ENCODE measurements at places on chromosomes 3 and 15. TPM values are rescaled to one million over a fixed set of nuclear protein-coding genes. Genes with fewer than 3 reads are reported as not detected.

ARL14 gene
- not detected for total RNA-seq

GALNT15 gene
- 0.08 TPM for total RNA-seq

TMEM266 gene
- total RNA-seq: 8.1 TPM

RNF168 gene
- total RNA-seq: 32.0 TPM

DUOXA1 gene
- 1.9 TPM for total RNA-seq

KIF7 gene
- total RNA-seq: 6.4 TPM

IMPG2 gene
- total RNA-seq: 0.74 TPM

ZNF662 gene
- total RNA-seq: 1.4 TPM

ILDR1 gene
- total RNA-seq: not detected

IRAK2 gene
- total RNA-seq: 1.1 TPM

SNURF gene
- 12.3 TPM for total RNA-seq

CAND2 gene
- total RNA-seq: 1.8 TPM

CCDC33 gene
- total RNA-seq: 0.51 TPM

RASGRF1 gene
- not detected for total RNA-seq

ZBBX gene
- 3.2 TPM for total RNA-seq

KLF15 gene
- total RNA-seq: 0.67 TPM

FOXB1 gene
- 6.7 TPM for total RNA-seq

GOLGA8G gene
- total RNA-seq: not detected

CFAP100 gene
- total RNA-seq: not detected

HPS3 gene
- 18.8 TPM for total RNA-seq

HIGD2B gene
- not detected for total RNA-seq

TMEM42 gene
- 17.7 TPM for total RNA-seq

RPP14 gene
- 15.2 TPM for total RNA-seq

PEX5L gene
- 5.2 TPM for total RNA-seq

CPEB1 gene
- not detected for total RNA-seq

CCDC80 gene
- total RNA-seq: 3.7 TPM

ST6GAL1 gene
- total RNA-seq: 82.4 TPM

ADPGK gene
- 42.0 TPM for total RNA-seq

DPPA4 gene
- total RNA-seq: 80.5 TPM

RARRES1 gene
- total RNA-seq: not detected

DNASE1L3 gene
- total RNA-seq: 1.6 TPM

SLC9C1 gene
- total RNA-seq: 0.13 TPM

TPRG1 gene
- 2.1 TPM for total RNA-seq

DAZL gene
- total RNA-seq: 0.33 TPM
